Activated gamma-delta T cell treated with anti-CD3 and anti-CD28 coated beads, Interleukin-2, amount 50 U/mL, for 16 hours (primary cell): ENCODE measurements at places on chromosomes 6 and 20.

- no peak for DNase-seq
Measured at GRCh38 chr20:40953856-40954255, 74.8 kb upstream of the TOP1 start.

DNA sequence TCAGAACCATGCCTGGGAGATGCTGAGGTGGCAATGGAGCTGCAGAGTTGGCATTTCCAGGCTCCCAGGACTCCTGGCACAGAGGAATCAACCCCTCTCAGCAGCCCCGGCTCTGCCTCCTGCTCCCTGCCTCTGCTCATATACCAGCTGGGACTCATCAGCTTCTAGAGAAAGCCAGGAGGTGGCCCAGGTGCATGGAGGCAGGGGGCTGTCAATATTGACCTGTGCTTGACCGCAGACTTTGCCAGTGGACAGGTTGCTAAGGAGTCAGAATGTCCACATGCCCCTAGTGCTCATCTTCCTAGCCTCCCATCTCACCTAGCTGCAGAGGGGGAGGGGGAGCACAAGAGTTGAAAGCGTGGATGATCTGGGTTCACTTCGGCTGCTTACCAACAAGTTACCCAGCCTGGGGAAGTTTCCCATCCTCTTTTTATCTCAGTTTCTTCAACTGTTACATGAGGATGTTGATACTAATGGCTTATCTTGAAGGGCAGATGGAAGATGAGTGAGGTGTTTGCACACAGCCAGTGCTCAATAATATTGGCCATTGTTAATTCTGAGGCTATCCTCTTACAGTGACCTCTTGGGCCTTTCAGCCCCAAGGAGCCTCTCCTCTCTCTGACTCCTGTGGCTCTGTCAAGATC lies 9.2 kb upstream of the SCRT2 start:
- no peak for DNase-seq

DNA sequence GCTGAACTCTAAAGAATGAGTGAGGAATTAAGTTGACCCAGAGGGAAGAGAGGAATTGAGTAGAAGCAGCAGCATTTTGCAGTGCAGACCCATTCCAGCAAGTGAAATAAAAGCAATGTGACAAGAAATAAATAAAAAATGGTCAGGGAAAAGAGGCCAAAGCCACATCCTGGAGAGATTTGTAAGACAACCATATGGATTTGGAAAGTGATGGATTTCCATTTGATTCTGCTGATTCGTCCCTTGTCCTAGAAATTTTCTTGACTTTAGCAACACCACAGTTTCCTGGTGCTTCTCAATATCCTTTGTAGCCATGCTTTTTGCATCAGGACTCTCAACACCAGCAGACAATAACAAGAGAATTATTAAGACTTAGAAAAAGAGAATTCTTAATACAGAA lies 29.8 kb downstream of the ANKEF1 start:
- no peak for DNase-seq

- peak; percentile 9 for DNase-seq
Measured at GRCh38 chr6:2245877-2246863, 765 bp upstream of the GMDS start.

DNA sequence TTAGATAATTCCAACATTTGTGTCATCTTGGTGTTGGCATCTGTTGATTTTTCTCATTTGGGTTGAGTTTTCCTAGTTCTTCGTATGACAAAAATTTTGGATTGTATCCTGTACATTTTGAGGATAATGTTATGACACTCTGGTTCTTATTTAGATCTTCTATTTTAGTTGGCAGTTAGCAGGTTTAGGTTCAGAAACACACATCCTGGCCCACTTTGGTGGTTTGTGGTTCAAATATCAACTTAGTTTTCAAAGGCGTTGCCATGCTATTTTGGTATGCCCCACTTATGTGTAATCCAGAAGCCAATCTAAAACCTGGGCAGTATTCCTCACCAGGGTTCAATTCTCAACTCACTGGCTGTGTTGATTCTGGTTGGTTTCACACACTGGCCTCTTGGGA lies 68.2 kb downstream of the NOX3 start:
- DNase-seq = no peak

DNA sequence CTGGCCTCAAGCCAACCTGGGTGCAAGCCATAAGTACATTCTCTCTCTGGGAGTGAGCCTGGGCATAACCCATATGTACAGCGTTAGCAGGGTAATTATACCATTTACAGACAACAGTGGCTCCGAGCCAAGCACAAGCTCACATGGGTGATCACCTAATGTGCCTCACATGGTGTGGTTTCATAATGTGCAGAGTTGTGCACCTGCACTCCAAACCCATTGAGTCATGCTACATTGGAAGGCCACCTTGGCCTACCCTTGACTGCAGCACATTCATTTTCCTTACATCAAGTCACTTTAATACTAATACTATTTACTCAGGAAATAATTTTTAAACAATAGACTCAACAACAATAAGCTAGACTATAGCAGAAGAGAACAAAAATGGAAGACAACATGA lies 194.5 kb upstream of the PLN start:
- no peak for DNase-seq

DNA sequence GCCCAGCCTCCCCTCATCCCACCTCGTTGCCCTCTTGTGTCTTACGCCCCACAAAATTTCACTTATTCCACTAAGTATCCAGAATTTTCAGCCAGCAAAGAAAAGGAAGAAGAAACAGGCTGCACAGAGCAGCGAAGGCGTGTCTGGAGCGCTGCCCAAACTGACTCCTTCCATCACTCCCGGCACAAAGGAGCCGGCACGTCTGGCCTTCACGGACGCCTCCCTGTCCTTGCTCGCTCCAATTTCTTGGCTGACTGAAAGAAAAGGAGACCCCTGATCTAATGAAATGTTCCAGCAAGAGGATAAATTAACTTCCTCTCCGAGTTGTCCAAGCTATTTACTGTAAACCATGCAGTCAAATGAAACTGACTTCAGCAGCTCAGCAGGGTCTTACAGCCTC lies 152.3 kb upstream of the CDH4 start:
- no peak for DNase-seq

DNA sequence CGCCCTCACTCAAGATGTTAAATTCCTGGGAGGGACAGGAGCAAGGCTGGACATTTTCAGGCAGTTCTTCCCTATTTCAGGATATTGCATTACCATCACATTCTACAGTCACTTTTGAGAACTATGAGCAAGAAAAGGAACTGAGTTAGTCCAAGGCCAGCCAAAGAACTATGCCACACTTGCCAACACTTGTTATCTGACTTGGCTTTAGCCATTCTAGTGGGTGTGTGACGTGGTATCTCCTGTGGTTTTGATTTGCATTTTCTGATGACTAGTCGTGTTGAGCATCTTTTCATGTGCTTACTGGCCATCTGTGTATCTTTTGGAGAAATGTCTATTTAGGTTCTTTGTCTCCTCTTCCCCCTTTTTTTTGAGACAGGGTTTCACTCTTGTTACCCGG lies 12.0 kb downstream of the XRN2 start:
- DNase-seq = no peak

DNA sequence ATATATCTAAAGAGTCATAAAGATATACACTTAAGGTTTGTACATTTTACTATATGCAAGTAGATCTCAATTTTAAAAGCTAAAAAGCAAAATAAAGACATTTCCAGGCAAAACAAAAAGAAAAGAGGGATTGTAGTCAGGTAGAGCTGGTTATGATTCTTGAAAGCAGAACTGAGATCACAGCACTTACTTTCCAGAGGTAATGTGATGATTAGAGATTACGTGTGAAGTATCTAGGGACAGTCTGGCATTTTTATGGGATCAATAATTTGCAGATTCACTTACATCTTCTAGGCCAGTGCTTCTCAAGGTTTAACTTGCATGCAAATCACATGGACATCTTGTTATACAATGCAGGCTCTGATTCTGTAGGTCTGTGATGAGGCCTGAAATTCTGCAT lies 595.5 kb downstream of the KIF16B start:
- no peak for DNase-seq

- no peak for DNase-seq
Measured at GRCh38 chr20:8334641-8335040, 202.6 kb downstream of the PLCB1 start.

DNA sequence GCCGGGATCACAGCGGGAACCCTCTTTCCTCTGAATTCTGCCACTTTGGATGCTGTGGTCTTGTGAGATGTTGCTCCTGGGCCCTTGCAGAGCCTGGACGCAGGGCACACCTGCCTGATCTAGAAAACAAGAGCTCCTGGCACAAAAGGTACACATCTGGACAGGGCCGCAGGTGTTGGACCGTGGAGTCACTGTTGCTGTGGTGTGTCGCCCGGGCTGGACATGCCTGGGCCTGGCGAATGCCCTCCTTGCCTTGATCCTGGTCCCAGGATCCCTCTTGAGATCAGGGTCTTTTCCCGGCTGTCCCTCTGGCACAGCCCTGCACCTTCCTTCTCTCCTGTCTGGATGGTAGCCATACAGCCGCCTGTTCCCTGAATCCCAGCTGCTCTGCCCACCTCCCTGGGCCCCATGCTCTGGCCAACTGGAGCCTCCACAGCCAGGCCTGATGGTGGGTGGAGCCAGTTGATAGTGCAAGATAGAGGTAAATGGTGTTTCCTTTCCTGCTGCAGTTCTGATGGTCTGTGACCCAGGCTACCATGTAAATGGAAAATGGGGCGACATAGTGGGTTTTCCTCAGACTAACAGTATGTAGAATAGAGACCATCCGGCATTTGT lies 5.0 kb downstream of the FOXP4 start:
- DNase-seq = no peak

DNA sequence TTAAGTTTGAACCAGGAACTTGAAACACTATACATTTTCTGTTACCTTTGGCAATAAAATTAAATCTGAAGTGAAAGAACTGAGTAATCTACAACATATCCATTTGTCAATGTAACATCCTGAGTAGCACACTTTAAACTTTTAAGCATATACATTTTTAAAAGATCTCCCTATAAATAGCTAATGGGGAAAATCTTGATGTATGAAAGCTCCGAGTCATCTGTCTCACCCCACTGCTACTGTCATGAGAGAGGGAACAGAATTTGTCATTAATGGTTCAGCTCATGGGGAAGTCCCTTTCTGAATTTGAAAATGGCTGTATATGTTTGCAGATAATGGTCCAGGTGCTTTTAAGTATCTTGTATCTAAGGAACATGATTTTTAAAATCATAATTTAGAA lies 55.2 kb upstream of the NOX3 start:
- no peak for DNase-seq

- DNase-seq = no peak
Measured at GRCh38 chr20:63521602-63522001, 1.0 kb downstream of the PPDPF start.

DNA sequence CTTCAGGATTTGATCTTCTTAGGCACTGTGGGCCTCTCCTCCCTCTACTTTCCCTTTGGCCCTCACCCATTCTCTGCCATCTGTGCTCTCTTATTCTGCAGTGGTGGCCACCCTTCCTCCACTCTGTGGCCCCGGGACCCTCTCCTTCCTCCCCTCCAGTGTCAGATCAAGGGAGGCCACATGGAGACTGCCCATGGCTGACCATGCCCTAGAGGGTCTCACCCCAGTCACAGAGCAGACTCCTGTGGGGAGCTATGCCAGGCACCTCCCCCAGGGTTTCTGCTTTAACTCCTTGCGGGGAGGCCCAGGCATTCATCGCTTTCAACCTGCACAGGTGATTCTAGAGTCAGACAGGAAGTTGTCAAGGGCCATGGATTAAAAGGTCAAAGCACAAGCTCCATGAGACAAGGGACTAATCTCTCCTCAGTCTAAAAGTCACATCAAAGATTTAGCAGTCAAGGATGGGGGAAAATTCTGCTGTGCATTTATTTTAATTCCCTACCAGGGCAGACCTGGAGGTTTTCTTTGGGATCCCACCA lies 15.7 kb upstream of the CST3 start:
- no peak for DNase-seq

DNA sequence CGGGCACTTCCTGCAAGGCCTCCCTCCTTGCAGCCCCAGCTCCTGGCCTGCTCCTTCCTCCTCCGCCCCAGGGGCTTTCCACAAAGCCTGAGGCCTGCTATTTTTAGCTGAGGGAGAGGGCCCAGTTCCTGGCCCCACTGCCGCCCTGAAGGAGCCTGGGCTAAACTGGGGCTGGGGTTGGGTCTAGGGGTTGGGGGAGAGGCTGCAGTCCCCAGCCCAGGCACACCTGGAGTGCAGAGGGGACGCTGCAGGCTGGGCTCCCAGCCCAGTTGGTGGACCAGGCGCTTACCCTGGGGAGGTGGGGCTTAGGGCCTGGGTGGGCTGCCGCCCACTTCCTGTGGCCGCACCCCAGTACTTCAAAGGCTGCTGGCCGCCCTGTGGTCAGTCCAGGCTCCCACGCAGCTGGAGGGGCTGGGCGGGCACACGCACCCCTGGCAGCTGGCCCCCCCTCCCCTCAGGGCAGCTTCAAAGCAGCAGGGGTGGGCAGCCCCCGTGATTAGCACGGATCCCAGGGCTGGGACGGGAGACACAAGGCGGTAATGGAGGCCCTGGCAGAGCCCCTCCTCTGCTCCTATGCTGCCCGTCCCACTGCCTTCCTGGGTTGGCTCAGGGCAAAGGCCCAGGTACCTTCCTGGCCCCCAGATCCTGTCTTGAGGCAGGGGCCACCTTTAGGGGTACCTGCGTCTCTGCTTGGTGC lies 7.1 kb upstream of the ABHD16B start:
- no peak for DNase-seq

- no peak for DNase-seq
Measured at GRCh38 chr6:119865466-119866350, 516.1 kb upstream of the MAN1A1 start.

DNA sequence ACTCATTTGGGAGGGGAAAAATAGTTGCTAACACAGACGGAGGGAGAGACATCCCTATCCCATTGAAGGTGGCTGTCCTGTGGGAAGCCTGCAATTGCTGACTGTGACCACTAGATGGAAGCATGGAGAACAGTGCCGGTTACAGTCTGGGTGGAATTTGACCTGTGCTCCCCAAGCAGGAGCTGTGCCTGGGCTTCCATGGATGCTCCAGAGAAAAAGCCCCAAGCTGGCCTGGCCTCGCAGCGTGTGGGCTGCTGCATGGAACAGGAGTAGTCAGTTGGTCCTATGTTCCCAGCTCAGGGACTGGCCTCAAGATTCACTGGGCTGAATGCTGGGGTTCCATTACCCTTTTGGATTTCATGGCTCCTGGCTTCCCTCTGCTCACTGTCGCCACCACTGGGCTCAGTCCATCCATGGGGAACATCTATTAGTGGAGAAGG lies 116.3 kb upstream of the CHD6 start:
- DNase-seq = no peak

DNA sequence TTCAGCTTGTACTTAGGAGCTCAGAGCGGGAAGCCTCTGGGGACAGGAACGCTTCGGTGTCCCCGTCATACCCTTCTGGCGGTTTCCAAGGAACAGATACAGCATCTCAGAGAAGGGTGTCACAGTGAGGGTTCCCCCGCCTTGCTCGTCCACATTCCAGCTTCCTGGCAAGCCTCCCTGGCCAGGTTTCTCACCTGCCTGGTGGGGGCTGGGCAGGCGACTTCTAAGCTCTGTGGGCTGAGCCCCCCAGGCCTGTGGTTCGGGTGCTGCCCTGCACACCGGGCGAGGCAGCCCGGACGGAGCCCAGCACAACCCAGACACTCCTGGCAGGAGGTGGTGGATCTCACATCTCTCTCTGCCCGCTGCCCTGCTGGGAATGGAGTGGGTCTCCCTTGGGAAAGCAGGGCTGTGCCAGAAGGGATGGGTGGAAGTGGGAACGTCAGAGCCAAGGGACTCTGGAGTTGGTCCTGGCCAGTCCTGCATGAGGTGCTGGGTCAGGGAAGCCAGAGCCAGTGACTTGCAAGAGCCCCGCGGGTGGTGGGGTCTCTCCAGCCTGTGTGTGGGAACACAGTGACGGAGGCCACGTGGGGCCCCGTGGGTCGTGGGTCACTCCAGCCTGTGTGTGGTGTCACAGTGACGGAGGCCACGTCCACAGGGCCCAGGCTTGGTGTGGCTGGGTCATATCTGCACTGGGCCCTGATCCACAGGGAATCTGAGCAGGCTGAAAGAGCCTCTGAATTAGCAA lies 47.7 kb upstream of the SMOC2 start:
- DNase-seq = no peak
